ENCODE measurements at places on chromosomes 11 and 22.

DNA sequence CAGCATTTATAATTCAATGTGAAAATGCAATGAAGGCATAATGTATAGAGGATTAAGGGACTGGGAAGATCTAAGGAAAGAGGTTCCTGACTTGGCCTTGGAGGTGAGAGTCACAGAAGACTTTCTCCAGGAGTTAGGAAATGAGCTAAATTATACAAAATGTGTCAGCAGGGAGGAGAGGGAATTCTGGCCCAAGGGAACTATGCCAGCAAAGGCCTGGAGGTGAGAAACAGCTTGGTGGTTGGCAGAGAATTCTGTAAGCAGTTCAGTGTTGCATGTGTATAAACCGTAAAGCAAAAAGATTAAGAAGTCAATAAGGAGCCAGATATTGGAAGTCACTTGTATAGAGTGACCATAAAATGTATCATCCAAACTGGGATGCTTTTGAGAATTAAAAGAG, 142.2 kb upstream of the SESN3 start:
- DNase-seq, result no peak

GRCh38 chr11:122020902-122021301, 95.1 kb downstream of the BLID start:
- no peak for DNase-seq

DNA sequence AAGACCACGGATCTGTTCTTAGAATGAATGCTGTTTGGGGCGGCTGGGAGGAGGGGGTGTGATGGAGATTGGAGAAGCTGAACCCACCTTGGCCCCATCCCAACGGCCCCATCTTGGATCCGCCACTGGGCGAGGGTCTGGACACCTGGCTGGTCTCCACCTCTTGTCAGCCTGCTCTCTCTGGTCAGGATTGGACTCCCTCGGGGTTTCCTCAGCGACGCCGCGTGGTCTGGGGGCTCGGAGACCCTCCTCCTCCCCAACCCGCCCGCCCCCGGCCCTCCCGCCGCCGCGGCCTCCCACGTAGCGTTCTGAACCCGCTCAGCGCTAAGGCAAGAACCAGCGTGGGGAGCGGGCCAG, 4.3 kb upstream of the FLI1 start:
- DNase-seq, result no peak

GRCh38 chr11:129257512-129257911, 65.4 kb upstream of the ARHGAP32 start:
- no peak for DNase-seq

DNA sequence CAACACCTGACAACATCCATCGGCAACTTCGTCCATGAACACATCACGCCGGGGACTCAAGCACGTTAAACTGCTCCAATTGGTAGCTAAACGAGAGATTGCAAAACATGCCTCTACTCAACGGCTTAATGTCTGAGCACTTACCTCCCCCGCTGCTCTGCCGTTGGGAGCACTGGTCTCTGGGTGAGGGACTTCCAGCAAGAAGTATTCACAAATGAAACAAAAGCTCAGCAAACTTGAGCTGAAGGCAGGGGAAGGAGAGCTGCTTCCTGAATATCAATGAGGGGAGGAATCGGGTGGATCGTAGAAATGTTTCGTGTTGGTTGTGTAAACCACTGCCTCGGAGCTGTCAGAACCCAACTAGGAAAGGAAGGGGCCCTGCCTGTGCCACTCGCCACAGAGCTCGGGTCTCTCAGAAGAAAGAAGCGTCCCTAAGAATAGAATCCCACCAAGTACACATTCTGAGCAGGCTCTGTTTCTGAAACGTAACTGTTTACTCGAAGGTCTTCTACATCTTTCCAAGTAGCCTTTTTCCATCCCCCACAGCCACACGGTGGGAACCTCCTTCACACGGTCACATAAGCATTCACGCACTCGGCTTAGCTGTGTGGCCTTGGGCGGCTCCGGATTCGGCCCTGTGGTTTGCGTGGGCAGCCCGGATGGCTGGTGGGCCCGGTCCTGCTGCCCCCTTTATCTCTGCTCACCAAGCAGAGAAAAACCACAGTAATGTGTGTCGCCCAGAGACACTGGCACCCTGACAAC, at the start of gene MLC1:
Gene MLC1, minus strand, starts transcription at position 216 of the 762 bp plus-strand sequence. CDS start 524 bp downstream, outside the sequence.
- DNase-seq, result peak; percentile 4

- DNase-seq, result no peak
Observed at GRCh38 chr22:50704510-50705218, 32.0 kb downstream of the SHANK3 start.

GRCh38 chr11:58830673-58831301, 13.7 kb downstream of the GLYATL2 start:
- DNase-seq, result no peak

GRCh38 chr11:6737872-6738466, 33.8 kb downstream of the OR2AG2 start:
- peak; percentile 32 for DNase-seq
